ENCODE measurements at places on chromosomes 3 and 15. TPM values are rescaled to one million over a fixed set of nuclear protein-coding genes. Genes with fewer than 3 reads are reported as not detected.

ZBBX gene
- total RNA-seq = 1.3 TPM

CTXN2 gene
- not detected for total RNA-seq

PLA2G4B gene
- 13.9 TPM for total RNA-seq

TTC21A gene
- total RNA-seq = 4.8 TPM

TYRO3 gene
- 109 TPM for total RNA-seq

INKA1 gene
- 3.1 TPM for total RNA-seq

HTR3E gene
- not detected for total RNA-seq

ALG1L2 gene
- total RNA-seq = 1.9 TPM

FBXW12 gene
- 0.22 TPM for total RNA-seq

MUC20 gene
- total RNA-seq = 23.9 TPM

MELTF gene
- total RNA-seq = 1.1 TPM

HES1 gene
- 86.5 TPM for total RNA-seq

P2RY13 gene
- 0.27 TPM for total RNA-seq

ECT2 gene
- total RNA-seq = 4.5 TPM

GOLGA8M gene
- 6.0 TPM for total RNA-seq

FBLN2 gene
- 6.1 TPM for total RNA-seq

ROBO2 gene
- 4.6 TPM for total RNA-seq

DUOX2 gene
- 1.1 TPM for total RNA-seq

GNAT1 gene
- total RNA-seq = not detected

STRIT1 gene
- total RNA-seq = not detected

GLDN gene
- total RNA-seq = 2.5 TPM

QARS1 gene
- 185 TPM for total RNA-seq

LEKR1 gene
- total RNA-seq = 2.6 TPM

GRM7 gene
- 0.25 TPM for total RNA-seq

SEMA7A gene
- total RNA-seq = 10.1 TPM

SYNPR gene
- total RNA-seq = not detected

DNAH12 gene
- 1.0 TPM for total RNA-seq

ACTC1 gene
- not detected for total RNA-seq

PLOD2 gene
- 48.6 TPM for total RNA-seq

PCSK6 gene
- total RNA-seq = 8.4 TPM

VGLL3 gene
- 36.3 TPM for total RNA-seq

SLCO3A1 gene
- total RNA-seq = 9.8 TPM

FILIP1L gene
- total RNA-seq = 110 TPM

LINGO1 gene
- 0.36 TPM for total RNA-seq

CRABP1 gene
- total RNA-seq = not detected

Data from ovary (tissue), 10 donors.